IMR-90 (cell line): ENCODE measurements at places on chromosomes 1 and 21. TPM values are rescaled to one million over a fixed set of nuclear protein-coding genes. Genes with fewer than 3 reads are reported as not detected.

DNA sequence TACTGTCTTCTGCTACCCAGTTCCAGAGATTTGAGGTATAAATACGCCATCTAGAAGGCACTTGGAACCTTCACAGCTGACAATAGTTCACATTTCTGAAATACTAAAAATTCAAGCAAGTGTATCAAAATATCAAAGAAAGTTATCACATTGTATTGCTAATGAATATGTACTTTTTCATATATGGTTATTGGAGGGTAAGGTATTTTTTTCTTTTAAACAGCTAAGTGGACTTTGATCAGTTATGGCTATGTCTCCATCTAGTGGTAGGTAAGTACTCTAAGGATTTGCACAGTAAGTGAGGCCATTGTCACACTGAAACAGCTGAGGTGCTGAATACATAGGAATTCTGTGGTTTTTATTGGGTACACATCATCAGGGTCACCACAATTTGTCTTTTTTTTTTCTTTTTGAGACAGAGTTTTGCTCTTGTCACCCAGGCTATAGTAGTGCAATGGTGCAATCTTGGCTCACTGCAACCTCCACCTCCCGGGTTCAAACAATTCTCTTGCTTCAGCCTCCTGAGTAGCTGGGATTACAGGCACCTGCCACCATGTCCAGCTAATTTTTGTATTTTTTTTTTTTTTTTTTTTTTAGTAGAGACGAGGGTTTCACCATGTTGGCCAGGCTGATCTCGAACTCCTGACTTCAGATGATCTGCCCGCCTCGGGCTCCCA, 49.1 kb upstream of the CR2 start:
- peak; percentile 78 for DNase-seq

- DNase-seq, result no peak
Observed at GRCh38 chr21:25635310-25635709, 3.7 kb upstream of the JAM2 start.

Gene OR2T1
- not detected in 2 replicates for total RNA-seq

- DNase-seq, result no peak
Observed at GRCh38 chr1:113128116-113128515, 55.1 kb downstream of the LRIG2 start.

DNA sequence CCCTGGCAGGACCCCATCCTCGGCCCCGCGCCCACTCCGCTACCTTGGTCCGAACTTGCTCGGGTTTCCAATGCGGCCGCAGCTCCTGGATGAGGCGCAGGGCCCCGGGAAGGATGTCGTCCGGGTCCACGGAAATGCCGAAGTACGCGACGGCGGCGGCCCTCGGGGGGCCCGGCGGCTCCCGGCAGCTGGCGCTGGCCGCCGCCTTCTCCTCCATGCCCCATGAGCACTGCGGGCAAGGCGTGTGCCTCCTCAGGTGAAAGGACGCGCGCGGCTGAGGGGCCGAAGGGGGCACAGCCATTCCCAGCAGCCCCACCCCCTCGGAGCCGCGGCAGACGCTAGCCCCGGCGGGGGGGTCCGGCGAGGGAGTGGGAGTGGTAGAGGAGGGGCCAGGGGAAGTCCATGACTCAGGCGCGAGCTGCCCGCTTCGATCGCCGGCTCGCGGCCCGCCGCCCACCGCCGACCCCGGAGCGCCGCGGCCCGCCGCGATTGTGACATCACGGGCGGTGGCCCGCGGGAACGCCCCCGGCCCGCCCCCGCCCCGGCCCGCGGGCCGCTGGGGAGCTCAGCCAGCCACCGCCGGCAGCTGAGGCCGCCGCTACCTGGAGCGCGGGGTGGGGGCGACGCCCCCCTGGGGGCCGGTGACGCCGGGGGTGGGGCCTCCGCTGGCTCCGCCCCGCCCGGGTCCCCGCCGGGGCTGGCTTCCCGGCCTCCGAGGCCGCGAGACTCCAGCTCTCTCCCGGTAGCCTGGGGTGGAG, at the start of gene ETNK2:
ETNK2 (minus strand) TSS at position 493 of the 758 bp plus-strand sequence; CDS start at position 301, 192 bp downstream.
- peak; percentile 56 for DNase-seq

Gene CASQ1
- 0.18 TPM in 1 of 2 replicates, not detected in the other for total RNA-seq

GRCh38 chr1:66399888-66400529, 133.9 kb upstream of the SGIP1 start:
- DNase-seq, result peak; percentile 47

Gene ENO1
- total RNA-seq, result 2,952 and 3,643 TPM in 2 replicates

Gene CNN3
- 552 and 592 TPM in 2 replicates for total RNA-seq

DNA sequence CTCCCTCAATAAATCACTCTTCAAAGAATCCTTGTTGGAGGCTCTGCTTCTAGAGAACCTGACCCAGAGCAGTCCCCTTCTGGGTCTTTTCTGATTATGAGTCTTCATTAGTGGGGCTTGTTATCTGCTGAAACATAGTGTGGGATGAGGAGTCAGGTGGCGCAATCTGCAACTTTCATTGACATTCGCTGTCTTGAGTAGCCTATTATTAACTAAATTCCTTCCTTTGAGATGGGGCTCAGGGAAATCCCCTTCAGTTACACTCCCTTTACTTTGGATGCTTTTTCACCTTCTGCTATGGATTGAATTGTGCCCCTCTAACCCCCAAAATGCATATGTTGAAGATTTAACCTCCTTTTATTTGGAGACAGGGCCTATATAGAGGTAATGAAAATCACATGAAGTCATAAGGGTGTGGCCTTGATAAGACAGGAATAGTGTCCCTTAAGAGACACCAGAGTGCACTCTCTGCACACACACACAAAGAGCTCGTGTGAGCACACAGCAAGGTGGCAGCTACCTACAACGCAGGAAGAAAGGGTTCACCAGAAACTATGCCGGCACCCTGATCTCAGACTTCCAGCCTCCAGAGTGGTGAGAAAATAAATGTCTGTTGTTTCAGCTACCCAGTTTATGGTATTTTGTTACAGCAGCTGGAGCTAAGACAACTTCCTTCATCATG, 19.5 kb downstream of the DIO1 start:
- no peak for DNase-seq

- no peak for DNase-seq
Observed at GRCh38 chr21:36163750-36164741, 7.4 kb downstream of the DOP1B start.

GRCh38 chr1:236247286-236247685, 34.5 kb downstream of the ERO1B start:
- no peak for DNase-seq

DNA sequence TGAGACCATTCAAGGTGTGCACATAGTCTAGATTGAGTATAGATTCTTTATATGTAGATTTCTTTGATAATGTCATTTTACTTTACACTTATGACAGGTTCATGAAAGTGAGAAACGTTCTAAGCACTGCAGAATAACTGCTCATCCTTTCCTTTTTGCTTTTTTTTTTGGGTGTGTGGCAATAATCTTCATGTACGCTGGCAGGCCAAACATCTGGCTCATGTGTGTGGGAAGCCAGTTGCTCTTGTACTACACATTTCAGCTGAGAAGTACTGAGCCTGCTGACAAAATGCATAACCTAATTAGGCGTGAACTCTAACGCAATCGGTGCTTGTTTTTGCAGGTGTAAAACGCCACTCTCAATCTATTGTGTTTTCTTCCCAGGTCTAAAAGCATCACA, 350.8 kb upstream of the KAZN start:
- no peak for DNase-seq

GRCh38 chr1:189787201-189787600, 690.5 kb downstream of the BRINP3 start:
- DNase-seq, result peak; percentile 6

- no peak for DNase-seq
Observed at GRCh38 chr1:244155661-244156060, 104.6 kb downstream of the ZBTB18 start.

Gene FGR
- total RNA-seq, result not detected in 2 replicates

GRCh38 chr21:45634511-45635183, 8.9 kb upstream of the PCBP3 start:
- peak; percentile 18 for DNase-seq

DNA sequence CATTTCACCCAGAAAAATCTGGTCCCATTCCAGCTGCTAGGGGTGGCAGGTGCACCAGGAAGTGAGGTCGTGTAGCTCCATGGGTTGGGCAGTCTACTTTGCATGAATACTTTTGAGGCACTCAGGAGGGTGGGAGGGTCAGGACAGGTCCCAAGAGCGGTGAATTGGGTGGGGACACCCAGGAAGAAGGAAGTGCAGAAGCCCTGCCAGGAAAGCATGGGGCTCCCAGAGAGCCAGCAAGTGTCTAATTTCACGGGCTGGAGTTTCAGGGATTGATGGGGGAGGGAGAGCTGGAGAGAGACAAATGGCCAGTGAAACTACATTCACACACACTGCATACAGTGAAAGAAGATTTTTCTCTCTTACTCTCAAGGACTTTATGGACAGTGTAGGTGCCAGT, 137.8 kb downstream of the GALNT2 start:
- DNase-seq, result no peak

- no peak for DNase-seq
Observed at GRCh38 chr1:4174291-4175200, 274.5 kb upstream of the C1orf174 start.

GRCh38 chr1:24899581-24900485, 30.2 kb downstream of the RUNX3 start:
- DNase-seq, result no peak

GRCh38 chr1:1205769-1206375, 520 bp downstream of the TNFRSF18 start:
- DNase-seq, result no peak

GRCh38 chr1:6991266-6991665, 206.0 kb downstream of the CAMTA1 start:
- peak; percentile 77 for DNase-seq

Gene TNFRSF8
- total RNA-seq, result under 0.01 TPM in 2 replicates

Gene CDA
- total RNA-seq, result 0.90 and 1.4 TPM in 2 replicates

GRCh38 chr21:45448810-45449657, 44.1 kb downstream of the COL18A1 start:
- no peak for DNase-seq

Gene PLPPR4
- total RNA-seq, result 6.4 and 7.0 TPM in 2 replicates

GRCh38 chr1:112472142-112472541, 36.6 kb upstream of the WNT2B start:
- no peak for DNase-seq

- DNase-seq, result peak; percentile 100
Observed at GRCh38 chr1:55718758-55719671, 503.9 kb upstream of the USP24 start.

GRCh38 chr1:111709986-111710385, 29.2 kb downstream of the INKA2 start:
- DNase-seq, result peak; percentile 19

- no peak for DNase-seq
Observed at GRCh38 chr1:66140072-66140471, 347.4 kb downstream of the PDE4B start.

- DNase-seq, result no peak
Observed at GRCh38 chr1:162185314-162186025, 116.0 kb downstream of the NOS1AP start.

Gene RAB25
- total RNA-seq, result not detected in 2 replicates

Gene DENND4B
- total RNA-seq, result 1.8 and 2.5 TPM in 2 replicates

DNA sequence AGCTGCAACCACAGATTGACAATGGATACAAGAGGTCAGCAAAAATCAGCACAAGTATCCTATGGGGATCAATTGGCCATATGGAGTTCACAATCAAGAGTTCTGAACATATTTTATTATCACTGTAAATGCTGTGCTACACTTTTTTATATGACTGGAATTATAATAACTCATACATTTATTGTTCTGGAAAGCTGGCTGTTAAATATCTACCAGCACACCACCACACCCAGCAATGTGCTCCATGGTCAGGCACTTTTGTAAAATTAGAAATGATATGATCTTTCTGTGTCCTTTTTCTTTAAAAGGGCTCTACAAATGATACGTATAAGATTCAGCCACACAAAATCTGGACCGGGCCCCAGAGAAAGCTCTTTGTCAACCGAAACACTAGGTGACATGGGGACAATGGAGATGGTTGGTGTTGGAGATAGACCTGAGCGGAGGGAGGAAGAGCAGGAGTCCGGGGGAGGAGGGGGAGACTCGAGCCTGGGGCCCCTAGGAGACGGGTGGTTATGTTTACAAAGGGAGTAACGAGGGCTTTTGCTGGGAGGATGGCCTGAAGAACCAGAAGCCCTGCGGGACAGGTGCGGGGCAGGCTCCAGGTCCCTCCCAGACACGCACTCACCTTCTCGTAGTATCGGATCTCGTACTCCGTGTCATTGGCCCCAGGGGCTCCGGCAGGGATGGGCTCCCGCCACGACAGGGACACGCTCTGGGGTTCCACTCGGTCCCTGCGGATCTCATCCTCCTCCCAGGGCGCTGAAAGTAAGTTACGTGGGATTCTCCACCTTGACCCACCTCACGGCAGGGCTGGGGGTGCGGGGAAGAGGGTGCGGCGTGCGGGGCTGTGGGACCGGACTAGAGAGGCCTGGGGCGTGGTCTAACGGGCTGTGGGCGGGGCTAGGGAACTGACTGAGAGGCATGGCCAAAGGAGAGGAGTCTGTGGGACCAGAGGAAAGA, 30.0 kb downstream of the EPHA10 start:
- DNase-seq, result no peak

DNA sequence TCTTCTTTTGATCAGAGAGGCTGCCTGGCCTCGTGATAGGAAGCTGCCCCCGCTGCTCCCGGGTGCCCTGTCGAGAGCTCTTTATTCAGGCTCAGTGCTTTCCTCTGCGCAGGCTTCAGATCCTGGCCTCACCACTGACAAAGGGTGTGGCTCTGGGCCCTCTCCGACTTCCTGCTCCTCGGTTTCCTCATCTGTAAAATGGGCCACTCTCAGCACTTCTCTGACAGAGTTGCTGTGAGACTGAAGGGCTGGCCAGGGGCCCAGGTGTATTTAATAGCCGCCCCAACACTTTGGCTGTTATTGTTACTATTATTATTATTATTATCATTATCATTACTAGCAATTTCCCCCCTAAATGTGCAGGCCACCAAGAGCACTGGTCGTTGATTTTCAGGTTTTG, 61.0 kb upstream of the EFHD2 start:
- DNase-seq, result no peak

DNA sequence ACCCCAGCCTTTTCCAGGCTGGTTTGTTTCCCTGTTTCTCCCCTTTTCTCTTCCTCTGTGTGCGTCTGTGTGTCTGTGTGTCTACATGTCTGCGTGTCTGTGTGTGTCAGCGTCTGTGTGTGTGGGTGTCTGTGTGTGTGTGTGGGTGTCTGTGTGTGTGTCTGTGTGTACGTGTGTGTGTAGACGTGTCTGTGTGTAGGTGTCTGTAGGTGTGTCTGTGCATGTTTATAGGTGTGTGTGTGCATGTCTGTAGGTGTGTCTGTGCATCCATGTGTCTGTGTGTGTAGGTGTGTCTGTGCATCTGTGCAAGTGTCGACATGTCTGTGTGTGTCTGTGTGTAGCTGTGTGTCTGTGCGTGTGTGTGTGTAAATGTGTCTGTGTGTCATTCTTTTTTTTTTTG, 3.3 kb downstream of the TTLL10 start:
- DNase-seq, result no peak

DNA sequence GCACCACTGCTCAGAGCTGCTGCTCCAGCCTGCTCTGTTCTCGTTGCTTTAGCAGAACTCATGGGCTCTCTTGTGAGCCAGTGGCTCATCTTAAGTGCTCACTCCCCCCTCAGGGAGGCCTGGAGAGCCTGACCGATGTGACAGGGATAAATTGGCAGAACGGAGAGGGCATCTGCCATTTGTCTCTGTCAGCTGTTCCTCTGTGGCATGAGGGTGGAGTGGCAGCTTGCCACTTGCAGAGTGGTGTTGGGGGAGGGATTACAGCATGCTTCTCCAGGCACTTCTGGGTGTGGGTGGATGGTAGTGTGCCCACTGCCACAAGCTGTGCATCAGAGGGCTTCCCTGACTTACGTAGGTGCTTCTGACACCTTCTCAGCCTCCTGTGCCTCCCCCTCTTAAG, 229.5 kb downstream of the PAPPA2 start:
- no peak for DNase-seq

Gene CELF3
- total RNA-seq, result not detected in 2 replicates

GRCh38 chr1:214426426-214426812, 125.0 kb downstream of the PTPN14 start:
- DNase-seq, result no peak

Gene NCF2
- 2.8 and 3.2 TPM in 2 replicates for total RNA-seq

Gene PHLDA3
- 41.6 and 44.2 TPM in 2 replicates for total RNA-seq

Gene SIPA1L2
- total RNA-seq, result 11.9 and 13.4 TPM in 2 replicates

- DNase-seq, result no peak
Observed at GRCh38 chr1:226327761-226328162, 18.8 kb upstream of the LIN9 start.
